ENCODE measurements at places on chromosomes 13 and 19.

DNA sequence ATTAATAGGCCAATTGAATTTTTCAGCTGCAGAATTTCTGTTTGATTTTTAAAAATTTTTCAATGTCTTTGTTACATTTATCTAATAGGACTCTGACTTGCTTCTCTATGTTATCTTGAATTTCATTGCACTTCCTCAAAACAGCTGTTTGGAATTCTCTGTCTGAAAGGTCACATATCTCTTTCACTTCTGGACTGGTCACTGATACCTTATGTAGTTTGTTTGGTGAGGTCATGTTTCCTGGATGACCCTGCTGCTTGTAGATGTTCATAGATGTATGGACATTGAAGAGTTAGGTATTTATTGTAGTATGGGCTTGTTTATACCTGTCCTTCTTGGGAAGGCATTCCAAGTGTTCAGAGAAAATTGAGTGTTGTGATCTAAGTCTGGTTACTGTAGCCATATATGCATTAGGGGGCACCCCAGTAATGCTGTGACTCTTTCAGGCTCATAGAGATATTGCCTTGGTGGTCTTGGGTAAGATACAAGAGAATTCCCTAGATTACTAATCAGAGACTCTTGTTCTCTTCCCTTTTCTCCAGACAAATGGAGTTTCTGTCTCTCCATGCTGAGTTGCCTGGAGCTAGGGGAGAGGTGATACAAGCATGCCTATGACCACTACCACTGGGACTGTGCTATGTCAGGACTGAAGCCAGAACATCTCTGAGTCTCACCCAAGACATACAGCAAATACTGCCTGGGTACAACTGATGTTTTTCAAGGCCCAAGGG lies 27.8 kb downstream of the RFC3 start:
- no peak for DNase-seq
- no peaks in the 10 kb centered on the region for H3K36me3 ChIP-seq
- no peak overlapping the region for H3K4me3 ChIP-seq
- no peaks in the 10 kb centered on the region for H3K4me1 ChIP-seq
- no peak overlapping the region for H3K27ac ChIP-seq

- no peak overlapping the region for H3K27ac ChIP-seq
- H3K36me3 ChIP-seq = no peaks in the 10 kb centered on the region
- no peaks in the 10 kb centered on the region for H3K27me3 ChIP-seq
- no peaks in the 10 kb centered on the region for H3K4me1 ChIP-seq
- DNase-seq = no peak
- H3K4me3 ChIP-seq = no peak overlapping the region
These were observed 95.0 kb downstream of the RNF17 start for GRCh38 chr13:24858953-24859352.

DNA sequence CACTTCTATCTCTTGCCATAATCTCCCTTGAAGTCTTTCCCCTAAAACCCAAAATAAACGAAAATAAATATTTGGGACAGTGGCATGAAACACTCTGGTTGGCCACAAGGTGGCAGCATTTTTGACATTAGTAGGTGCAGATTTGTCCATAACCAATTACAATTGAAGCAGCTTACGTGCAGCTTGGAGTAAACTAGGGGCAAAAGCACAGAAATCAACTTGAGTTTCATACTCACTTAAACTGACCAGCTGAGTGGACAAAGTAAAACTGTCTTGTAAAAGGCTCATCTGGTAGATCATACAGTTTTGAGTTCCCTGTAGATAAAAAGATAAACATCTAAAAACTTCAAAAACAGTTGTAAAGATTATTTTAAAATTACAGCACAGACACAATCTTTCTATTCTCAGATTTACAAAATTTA lies 18.8 kb downstream of the PDCD5 start:
- no peaks in the 10 kb centered on the region for H3K4me1 ChIP-seq
- H3K4me3 ChIP-seq = no peak overlapping the region
- no peaks in the 10 kb centered on the region for H3K27me3 ChIP-seq
- H3K27ac ChIP-seq = no peak overlapping the region

- no peaks in the 10 kb centered on the region for H3K36me3 ChIP-seq
- no peak overlapping the region for H3K27ac ChIP-seq
- H3K4me1 ChIP-seq = no peaks in the 10 kb centered on the region
- DNase-seq = no peak
- H3K27me3 ChIP-seq = no peaks in the 10 kb centered on the region
These were observed 3.7 kb downstream of the SLC25A42 start for GRCh38 chr19:19067276-19068072.

DNA sequence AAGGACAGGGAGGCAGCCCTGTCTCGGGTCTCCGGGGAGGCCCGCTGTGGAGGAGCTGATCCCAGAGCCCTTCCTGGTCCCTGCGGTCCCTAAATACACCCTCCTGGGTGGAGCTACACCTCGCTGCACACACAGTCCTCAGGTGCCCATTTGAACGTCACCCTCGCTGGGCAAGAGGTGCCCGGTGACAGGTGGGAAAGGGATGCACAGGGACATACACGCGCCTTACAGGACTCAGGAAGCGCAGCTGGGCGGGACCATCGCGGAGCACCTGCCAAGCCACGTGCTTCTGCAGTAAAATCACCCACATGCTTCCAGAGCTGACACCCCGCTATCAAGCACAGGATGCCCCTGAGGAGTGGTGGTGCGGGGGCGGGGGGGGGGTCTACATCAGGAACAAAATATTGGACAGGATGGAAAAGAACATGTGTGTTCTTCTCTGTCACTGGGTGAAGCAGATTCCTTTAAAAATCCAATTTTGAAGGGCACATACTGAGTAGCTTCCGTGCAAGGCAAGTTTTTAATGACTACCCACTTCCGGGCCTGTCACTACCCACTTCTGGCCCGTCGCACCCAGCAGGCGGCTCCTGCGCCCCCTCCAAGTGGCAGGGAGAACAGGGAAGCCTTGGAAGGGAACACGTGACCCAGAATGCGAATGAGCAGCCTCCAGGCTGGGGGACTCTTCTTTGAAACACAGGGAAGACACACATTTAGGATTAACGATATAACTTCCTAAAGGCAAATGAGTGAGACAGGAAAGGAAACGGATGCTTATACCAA lies 78.9 kb downstream of the COL4A1 start:
- H3K4me3 ChIP-seq = no peak overlapping the region
- H3K36me3 ChIP-seq = no peaks in the 10 kb centered on the region
- H3K27ac ChIP-seq = peak overlapping the region; percentile 43
- no peak for DNase-seq
- no peaks in the 10 kb centered on the region for H3K4me1 ChIP-seq

DNA sequence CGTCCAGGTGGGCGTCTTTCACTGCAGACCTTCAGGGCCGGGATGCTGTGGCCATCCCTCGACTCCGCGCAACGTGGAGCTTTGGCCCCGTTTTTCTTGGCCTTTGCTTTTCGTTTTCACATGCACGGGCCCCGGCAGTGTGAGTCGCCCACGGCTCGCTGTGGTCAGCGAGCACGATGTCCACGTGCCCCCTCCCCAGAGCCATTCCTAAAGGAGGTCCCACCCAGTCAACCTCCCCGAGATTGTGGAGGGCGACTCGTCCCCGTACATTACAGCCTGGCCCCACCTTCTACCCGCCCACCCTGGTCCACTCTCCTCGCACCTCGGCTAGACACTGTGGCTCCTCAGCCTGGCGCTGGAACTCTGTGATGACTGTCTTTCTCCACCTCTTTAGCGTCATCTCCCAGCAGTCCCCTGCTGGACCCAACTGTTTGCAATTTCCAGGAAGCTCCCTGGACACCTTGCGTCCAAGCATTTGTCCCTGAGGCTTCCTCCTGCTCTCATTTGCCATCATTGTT lies 405 bp downstream of the ZNF446 start:
- H3K4me1 ChIP-seq = peaks cover 9% of the 10 kb centered on the region
- no peak for DNase-seq
- H3K27ac ChIP-seq = peak overlapping the region; percentile 91
- no peaks in the 10 kb centered on the region for H3K36me3 ChIP-seq
- no peaks in the 10 kb centered on the region for H3K27me3 ChIP-seq

DNA sequence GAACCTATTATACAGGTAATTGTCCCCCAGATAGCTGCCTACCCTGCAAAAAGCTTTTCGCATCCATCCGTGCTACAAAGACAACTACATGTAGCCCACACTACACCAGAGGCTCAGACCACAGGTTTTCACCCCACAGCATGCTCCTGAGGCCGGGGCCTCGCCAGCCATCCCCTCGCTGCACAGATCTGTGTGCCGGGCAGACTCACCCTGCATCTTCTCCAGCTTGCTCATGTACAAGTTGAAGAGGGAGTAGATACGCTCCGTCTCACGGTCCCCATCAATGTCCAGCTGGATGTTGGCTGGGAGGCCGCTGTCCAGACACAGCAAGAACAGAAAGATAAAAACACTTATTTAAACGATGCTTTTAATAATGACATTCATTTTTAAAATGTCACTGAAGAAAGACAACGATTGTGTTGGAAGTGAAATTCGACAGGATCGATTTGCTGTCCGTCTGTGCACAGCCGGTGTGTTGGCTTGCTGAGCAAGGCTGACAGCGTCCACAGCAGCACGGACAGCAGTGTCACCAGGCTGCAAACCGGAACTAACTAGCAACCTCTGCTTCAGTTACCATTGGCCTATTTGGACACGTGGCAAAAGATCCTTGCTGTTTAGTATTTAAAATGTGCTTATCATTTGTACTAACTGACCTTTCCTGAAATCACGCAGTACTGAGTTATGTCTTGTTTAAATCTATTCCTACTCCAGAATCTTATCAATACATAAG lies 18.6 kb upstream of the C13orf46 start:
- no peaks in the 10 kb centered on the region for H3K27me3 ChIP-seq
- no peaks in the 10 kb centered on the region for H3K4me1 ChIP-seq
- no peak overlapping the region for H3K27ac ChIP-seq
- no peaks in the 10 kb centered on the region for H3K36me3 ChIP-seq
- H3K4me3 ChIP-seq = no peak overlapping the region
- DNase-seq = no peak

DNA sequence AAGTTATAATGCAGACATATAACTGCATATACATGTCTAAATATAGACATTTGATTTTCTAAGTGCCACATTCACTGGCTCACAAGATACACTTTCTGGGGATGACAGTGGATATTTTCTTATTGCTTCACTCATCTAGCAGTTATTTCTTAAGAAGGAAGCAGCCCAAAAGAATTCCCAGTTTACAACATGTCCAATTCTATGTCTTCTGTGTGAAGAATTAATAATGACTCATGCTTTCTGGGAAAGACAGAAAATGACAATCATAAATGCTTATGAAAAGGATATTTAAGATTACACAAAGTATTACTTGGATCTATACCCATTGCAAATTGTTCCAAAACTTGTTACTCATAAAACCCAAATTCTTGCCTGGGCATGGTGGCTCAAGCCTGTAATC lies 543.4 kb downstream of the SUCLA2 start:
- no peak overlapping the region for H3K27ac ChIP-seq
- no peak overlapping the region for H3K4me3 ChIP-seq
- H3K36me3 ChIP-seq = no peaks in the 10 kb centered on the region

GRCh38 chr13:84433024-84433423 lies 550.8 kb upstream of the SLITRK1 start:
- H3K27me3 ChIP-seq = no peaks in the 10 kb centered on the region
- H3K4me3 ChIP-seq = no peak overlapping the region
- no peaks in the 10 kb centered on the region for H3K36me3 ChIP-seq
- H3K4me1 ChIP-seq = no peaks in the 10 kb centered on the region

DNA sequence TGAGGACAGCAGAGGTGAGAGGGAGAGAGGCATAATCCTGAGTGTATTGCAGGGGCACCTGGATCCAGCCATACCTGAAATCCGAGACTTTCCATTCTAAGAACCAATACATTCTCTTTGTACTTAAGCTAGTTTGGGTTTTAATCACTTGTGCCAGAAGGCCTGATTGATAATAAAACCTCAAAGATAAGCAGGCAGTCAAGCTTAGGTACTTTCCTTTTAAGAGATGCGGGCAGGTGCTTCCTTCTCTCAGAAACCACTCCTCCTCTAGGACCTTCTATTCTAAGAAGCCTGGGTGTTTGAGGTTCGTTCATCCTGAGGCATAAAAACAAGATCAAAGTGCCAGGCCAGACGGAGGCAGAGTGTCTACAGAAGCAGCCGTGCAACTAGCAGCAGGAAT lies 22.2 kb downstream of the FAM187B start:
- H3K27ac ChIP-seq = no peak overlapping the region
- no peak for DNase-seq
- no peaks in the 10 kb centered on the region for H3K4me1 ChIP-seq
- H3K36me3 ChIP-seq = no peaks in the 10 kb centered on the region
- no peak overlapping the region for H3K4me3 ChIP-seq
- no peaks in the 10 kb centered on the region for H3K27me3 ChIP-seq

DNA sequence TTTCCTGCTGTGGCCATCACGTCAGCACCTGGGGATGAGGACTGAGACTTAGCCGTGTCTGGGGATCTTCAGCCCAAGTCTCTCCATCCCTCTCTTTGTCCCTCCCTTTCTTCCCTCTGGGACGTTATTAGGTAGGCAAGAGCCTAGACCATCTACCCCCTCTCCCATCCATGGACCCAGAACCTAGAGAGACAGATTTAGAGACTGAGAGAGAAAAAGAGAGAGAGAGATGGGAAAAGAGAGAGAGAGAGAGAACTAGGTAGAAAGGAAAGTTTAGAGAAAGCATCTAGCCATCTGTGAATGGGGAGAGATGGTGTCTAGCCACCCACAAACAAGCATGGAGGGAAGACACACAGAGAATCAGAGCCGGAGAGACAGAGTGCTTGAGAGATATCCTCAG lies 473 bp downstream of the KLK4 start:
- no peaks in the 10 kb centered on the region for H3K4me1 ChIP-seq
- H3K27me3 ChIP-seq = peaks cover 2% of the 10 kb centered on the region
- no peak for DNase-seq
- H3K27ac ChIP-seq = no peak overlapping the region

GRCh38 chr19:31112158-31112557 lies 237.1 kb downstream of the TSHZ3 start:
- H3K36me3 ChIP-seq = no peaks in the 10 kb centered on the region
- peaks cover 4% of the 10 kb centered on the region for H3K27me3 ChIP-seq
- H3K27ac ChIP-seq = no peak overlapping the region
- no peaks in the 10 kb centered on the region for H3K4me1 ChIP-seq

DNA sequence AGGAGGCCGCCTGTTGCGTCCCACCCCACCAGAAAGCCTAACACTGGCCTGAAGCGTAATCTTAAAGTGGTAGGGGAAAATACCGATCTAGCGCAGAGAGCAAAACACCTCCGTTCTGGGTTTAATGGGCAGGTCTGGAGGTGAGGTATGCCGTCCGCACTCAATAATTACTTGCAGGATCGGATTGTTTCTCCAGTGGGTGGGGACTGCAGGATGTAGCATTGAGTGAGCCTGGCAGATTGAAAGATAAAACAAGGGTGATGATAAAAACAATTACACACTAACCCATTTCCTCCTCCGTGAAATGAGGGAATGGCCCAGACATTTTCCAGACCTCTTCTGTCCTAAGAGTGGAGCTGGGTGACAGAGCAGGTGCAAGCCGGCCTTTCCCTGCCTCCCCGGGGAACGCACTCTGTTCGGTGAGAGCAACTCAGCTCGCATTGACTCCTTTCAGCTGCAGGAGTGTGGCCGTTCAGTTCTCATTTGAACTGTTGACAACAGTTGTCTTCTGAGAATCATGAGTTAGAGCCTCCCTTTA lies 110.2 kb upstream of the DOCK9 start:
- no peak for DNase-seq
- no peaks in the 10 kb centered on the region for H3K4me1 ChIP-seq
- peak overlapping the region; percentile 82 for H3K4me3 ChIP-seq
- no peaks in the 10 kb centered on the region for H3K27me3 ChIP-seq
- H3K36me3 ChIP-seq = no peaks in the 10 kb centered on the region

- no peak overlapping the region for H3K27ac ChIP-seq
- no peak for DNase-seq
- no peaks in the 10 kb centered on the region for H3K4me1 ChIP-seq
- H3K36me3 ChIP-seq = no peaks in the 10 kb centered on the region
- H3K4me3 ChIP-seq = no peak overlapping the region
- H3K27me3 ChIP-seq = no peaks in the 10 kb centered on the region
These were observed 114.2 kb upstream of the CLDN10 start for GRCh38 chr13:95438297-95438696.

Data from breast epithelium (tissue), 4 donors.